ENCODE measurements at places on chromosomes 3 and 15. TPM values are rescaled to one million over a fixed set of nuclear protein-coding genes. Genes with fewer than 3 reads are reported as not detected.

- no peak for DNase-seq
Observed at GRCh38 chr3:124997303-124998246, 58.2 kb downstream of the HEG1 start.

GRCh38 chr15:81941479-81941878 lies 104.3 kb downstream of the MEX3B start:
- no peak for DNase-seq

DNA sequence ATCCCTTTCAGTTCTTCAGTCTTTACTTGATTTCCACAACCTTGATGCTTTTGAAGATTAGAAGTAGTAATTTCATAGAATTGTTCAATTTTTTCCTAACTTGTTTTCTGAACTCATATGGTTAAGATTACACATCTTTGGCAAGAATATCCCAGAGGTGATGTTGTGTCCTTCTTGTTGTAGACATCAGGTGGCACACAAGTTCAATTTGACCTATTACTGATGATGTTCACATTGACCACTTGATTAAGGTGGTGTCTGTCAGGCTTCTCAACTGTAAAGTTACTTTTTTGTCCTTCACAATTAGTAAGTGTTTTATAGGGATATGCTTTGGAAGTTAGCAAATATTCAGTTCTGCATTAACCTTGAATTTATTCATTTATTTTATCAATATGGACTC lies 34.6 kb upstream of the THRB start:
- DNase-seq, result no peak

- no peak for DNase-seq
Observed at GRCh38 chr3:82376883-82377282, 615.4 kb upstream of the GBE1 start.

DNA sequence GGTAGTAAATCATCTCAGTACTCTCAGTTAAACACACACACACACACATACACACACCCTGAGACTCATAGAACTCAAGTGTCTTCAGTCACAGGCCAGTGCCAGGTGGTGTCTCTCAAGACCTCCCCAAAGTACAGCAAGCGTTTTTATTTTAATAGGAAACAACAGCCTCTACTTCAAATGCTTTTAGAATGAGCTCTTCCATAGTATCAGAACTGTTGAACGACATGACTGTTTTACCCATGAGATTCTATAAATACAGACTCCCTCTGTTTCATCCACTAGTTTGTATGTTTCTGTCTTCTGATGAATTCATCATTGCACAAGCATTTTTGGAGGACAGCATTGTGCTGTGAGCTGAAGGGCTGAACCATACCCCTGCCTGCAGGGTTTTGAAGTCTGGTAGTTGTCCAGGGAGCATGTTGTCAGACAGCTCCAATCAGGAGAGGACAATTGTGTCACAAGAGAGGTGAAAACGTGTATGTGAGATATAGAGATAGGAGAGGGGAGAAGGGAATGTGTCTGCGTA lies 201.0 kb upstream of the BCL6 start:
- DNase-seq, result no peak

GRCh38 chr3:170178651-170179050 lies 2.9 kb downstream of the PHC3 start:
- DNase-seq, result no peak

DNA sequence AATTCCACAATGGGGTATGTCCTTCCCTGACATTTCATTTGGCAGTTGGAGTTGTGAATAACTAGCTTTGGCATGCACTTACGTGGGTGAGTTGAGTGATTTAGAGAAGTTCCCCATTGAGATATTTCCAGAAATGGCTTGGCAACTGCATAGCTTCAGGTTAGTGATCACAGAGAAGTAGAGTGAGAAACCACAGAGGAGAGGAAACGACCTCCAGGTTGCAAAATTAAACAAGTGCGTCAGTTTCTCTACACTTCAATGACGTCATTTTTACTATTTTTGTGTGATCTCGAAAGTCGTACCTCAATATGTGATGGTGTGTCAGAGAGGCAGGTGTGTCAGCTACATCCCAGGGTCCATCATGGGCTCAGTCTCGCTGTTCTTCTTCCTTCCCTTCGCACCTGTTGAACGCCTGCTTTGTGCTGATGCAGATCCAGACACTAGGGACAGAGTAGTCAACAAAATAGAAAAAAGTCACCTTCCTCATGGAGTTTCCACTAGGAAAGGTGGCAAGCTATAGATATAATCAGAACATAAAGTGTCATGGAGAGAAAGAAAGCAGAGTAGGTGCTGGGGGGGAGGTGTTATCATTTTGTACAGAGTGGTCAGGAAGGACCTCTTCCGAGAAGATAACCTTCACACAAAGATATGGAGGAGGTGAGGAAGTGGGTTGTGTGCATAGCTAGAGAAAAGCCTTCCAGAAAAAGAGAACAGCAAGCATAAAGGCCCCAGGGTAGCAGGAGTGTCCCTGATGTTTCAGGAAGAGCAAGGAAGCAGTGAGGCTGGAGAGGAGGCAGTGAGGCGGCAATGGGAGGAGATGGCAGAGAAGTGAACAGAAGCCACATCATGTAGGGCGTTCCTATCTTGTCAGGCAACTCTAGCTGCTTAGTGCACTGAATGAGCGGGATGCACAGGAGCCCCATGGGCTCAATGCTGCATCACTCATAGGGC lies 75.6 kb downstream of the MCTP2 start:
- DNase-seq, result no peak

DNA sequence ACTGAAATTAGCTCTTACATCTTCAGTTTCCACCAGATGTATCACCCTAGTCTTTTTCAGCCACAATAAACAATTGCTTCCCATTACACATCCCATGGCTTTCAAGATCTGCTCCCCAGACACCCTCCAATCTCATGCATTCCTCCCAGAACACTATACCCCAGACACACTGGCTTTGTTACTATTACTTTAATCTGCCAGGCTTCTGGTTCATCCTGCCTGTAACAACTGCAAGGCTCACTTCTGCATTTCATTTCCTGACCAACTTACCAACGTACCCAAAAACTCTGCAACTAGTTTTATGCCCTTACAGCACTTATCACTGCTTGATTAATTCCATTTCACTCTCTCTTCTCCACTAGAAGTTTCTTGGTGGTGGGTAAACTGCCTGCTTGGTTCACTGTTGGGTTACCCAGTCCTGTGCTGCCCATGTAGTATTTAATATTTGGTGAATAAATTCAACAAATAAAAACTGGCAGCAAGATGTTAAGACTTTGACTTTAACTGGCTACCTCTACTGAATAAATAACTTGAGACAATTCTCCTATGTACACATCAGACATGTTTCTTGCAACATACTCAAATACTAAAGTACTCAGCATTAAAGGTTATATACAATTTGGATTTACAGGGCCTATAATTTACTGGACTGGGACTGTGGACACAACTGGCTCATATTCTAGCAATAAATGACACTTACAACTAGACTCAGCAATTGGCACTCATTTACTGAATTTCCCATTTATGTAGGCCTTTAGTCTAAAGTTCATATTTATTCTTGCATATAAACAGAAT lies 2.7 kb downstream of the RPL22L1 start:
- DNase-seq, result no peak

DNA sequence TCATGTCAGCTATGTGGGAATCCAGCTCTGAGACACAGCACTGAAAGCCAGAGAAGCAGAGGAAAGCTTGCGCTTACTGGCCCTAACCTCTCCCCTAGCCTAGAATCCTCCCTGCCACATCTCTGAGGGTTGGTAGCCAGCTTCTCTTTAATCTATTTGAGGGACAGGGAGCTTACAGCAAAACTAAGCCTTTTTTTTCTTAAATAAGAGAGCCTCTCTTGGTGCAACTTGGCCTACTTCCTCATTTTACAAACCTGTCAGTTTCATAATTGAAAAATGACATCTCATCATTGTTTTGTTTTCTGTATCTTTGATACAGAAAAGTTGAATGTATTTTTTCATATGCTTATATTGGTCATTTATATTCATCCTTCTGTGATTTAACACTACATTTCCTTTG lies 193.9 kb downstream of the ZNF621 start:
- no peak for DNase-seq

- DNase-seq, result no peak
Observed at GRCh38 chr15:33007303-33007855, 187.1 kb downstream of the FMN1 start.

DNA sequence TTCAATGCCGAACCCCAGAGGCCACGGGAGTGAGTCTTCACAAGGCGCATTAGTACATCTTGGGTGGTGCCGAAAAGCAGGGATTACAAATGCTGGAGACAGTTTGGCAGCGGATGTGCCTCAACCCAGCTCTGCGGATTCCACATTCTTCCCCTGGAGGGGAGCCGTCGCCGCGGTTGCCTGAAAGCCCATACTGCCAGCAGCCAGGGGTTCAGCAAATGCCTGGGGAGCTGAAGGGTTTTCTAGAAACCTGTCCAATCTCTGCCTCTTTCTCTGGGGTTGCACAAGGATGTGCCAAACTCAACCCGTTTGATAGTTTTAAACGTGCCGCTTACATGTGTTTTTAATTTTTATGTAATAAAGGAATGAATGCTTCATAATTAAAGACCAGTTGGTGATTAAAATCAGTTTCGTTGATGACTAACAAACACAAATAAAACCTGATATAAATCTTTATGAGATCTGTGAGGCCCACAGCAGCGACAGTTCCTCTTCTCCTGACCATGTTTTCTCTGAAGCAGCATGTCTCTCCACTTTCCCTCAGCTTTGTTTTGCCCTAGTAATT lies 74.6 kb upstream of the LEKR1 start:
- peak; percentile 42 for DNase-seq

DNA sequence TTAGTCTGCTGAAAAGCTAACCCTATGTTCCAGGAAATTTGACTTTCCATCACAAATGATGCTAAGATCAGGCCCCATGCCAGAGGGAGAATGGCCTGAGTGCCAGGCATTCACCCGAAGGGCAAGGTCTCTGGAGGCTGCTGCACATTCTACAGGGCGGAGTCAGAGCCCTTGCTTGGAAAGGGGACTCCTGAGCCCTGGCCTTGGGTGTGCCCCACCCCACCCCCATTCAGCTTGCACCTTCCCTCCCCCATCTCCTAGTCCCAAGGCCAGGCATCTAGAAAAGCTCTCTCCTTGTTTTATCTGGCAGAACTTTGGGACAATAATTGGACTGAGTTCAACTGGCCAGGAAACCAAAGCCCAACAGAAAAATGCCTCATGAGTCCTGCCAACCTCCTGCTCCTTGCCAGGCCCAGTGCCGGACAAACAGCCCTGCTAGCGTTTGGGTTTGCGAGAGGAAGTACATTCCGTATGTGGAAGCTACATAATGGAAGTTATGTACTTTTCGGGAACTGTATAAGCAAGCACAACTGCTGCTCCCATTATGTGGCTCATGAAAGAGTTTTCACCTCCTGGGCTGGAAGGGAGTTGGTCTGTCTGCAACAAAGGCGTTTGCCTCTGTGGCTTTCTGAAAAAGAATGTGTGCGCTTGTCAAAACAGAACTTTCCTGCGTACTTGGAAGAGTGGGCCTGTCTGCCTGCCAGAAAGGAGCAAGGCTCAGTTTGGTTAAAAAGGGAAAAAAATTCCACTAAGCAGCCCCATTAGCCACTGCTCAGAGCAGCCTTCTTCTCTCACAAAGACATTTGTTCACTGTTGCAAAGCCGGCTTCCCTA lies 321.5 kb upstream of the CTNNB1 start:
- peak; percentile 77 for DNase-seq

- DNase-seq, result no peak
Observed at GRCh38 chr3:172347895-172348679, 100.2 kb downstream of the GHSR start.

- DNase-seq, result peak; percentile 61
Observed at GRCh38 chr3:45986303-45986982, 9.2 kb downstream of the FYCO1 start.

DNA sequence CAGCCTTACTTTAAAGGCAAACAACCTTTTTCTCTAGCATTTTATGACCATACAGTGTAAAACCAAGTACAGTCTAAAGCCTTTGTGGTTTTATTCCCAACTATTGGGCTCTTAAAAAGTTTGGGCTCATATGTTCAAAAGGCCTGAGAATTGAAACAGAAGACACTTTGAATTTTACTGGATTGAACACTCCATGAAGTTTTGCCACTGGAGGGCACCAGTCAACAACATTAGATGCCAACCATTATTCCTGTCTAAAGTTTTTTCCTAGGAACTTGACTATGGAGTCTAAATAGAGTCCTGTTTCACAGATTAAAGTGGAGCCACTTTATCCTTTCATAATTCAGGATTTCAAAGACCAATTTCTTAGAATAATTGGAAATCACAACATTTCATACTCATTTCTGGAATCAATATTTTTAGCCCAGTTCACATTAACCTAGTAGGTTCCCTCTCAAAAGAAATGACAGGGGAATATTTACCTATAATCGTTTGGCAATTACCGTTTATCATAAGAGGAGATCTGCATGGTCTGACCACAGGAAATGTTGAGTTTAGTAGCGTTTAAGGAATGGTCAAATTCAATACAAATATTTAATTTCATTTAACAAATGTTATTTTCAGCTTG lies 244.1 kb upstream of the PDZRN3 start:
- no peak for DNase-seq

GRCh38 chr15:69451951-69452691 lies 497 bp upstream of the RPLP1 start:
- peak; percentile 25 for DNase-seq

- DNase-seq, result no peak
Observed at GRCh38 chr3:57927916-57928315, 80.3 kb upstream of the FLNB start.

DNA sequence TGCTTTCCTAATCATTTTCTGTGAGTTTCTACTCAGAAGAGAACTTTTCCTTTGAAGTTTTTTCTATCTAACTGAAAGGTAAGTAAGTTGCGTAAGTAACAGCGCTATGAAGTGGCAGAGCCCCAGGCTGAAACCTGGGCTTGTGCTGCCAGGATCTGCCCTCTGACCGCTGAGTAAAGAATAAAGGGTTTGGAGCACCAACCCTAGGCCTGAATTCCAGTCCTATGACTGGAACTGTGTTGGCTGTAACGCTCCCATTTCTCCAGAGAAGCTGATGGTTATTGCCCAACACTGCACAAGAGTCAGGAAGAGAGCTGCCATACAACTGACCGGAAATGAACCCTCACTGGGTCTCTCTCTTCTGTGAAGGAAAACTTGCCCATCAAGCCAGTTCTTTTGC lies 87.0 kb downstream of the FOXB1 start:
- DNase-seq, result no peak

The CORO2B gene
- total RNA-seq, result 6.6 TPM

The THAP10 gene
- total RNA-seq, result 5.1 TPM

The RAD51 gene
- 0.48 TPM for total RNA-seq

The CASR gene
- total RNA-seq, result not detected

The CTXND1 gene
- total RNA-seq, result 2.8 TPM

The ADCY5 gene
- 175 TPM for total RNA-seq

The EIF5A2 gene
- total RNA-seq, result 10.6 TPM

The EPHB3 gene
- 2.8 TPM for total RNA-seq

All from heart left ventricle (tissue), 16 donors.